T-cell (primary cell): ENCODE measurements at places on chromosomes 5 and 9.

DNA sequence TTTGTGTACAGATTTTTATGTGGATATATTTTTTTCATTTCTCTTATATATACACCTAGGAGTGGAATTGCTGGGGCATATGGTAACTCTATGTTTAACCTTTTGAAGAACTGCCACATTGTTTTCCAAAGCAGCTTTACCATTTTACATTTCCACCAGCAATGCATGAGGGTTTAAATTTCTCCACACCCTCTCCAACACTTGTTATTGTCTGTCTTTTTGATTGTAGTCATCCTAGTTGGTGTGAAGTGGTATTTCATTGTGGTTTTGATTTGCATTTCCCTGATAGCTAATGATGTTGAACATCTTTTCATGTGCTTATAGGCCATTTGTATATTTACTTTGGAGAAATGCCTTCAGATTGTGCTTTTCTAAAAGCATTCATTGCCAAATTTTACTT lies 39.1 kb downstream of the YTHDC2 start:
- DNase-seq: no peak

GRCh38 chr9:32339424-32339823 lies 45.0 kb upstream of the ACO1 start:
- no peak for DNase-seq

DNA sequence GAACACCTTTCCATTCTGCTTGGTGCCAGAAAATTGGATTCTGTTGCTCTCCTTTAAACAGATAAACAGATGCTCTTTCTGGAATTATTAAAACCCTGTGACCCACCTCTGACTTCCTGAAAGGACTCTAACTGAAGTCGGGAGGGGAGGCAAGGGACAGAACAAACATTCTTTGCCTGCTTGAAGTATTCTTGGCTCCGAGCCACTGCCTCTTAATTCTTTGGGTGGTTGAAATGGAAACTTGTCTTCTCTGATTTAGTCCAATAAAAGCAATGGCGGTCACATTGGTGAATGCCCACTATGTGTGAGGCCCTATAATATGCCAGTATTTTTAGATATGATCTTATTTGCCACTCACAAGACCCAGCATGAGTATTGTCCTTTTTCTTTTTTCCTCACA lies 236.8 kb downstream of the SLIT3 start:
- no peak for DNase-seq

- no peak for DNase-seq
Measured at GRCh38 chr5:149323621-149324205, 21.6 kb upstream of the GRPEL2 start.

GRCh38 chr5:38780945-38781344 lies 64.9 kb upstream of the OSMR start:
- no peak for DNase-seq

GRCh38 chr9:78097541-78097940 lies 65.9 kb upstream of the GNAQ start:
- no peak for DNase-seq
